ENCODE measurements at places on chromosomes 5 and 9.

GRCh38 chr5:181217803-181218062 lies 5.3 kb upstream of the TRIM41 start:
- no peak for DNase-seq

GRCh38 chr5:54870271-54870670 lies 115.1 kb downstream of the ESM1 start:
- DNase-seq: no peak

DNA sequence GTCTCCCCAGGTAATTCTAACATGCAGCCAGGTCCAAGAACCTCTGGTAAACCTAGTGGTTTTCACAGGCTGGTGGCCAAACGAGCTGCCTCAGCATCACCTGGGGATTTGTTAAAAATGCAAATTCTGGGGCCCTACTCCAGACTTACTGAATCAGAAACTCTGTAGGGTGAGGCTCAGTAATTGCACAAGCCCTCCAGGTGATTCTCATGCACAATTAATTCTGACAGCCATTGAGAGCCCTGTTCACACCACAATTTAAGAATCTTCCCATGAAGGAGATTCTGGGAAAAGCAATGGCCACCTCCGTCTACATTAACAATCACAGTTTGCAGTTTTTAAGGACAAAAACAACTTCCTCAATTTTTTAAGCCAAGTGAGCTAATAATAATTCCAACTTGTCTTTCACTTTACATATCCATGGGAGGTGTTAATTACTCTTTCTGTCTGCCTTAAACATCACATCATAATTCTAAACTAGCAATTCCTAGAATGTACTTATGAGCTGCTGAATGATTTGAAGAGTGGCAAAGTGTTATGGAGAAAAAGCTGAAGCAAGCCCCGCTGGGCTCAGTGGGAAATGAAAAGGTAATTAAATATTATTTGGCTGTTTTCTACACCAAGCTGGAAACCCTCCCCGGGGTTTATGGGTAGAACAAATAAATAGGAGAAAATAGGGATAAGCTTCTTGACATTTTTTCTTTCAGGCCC lies 70.0 kb downstream of the GLDC start:
- peak; percentile 41 for DNase-seq

DNA sequence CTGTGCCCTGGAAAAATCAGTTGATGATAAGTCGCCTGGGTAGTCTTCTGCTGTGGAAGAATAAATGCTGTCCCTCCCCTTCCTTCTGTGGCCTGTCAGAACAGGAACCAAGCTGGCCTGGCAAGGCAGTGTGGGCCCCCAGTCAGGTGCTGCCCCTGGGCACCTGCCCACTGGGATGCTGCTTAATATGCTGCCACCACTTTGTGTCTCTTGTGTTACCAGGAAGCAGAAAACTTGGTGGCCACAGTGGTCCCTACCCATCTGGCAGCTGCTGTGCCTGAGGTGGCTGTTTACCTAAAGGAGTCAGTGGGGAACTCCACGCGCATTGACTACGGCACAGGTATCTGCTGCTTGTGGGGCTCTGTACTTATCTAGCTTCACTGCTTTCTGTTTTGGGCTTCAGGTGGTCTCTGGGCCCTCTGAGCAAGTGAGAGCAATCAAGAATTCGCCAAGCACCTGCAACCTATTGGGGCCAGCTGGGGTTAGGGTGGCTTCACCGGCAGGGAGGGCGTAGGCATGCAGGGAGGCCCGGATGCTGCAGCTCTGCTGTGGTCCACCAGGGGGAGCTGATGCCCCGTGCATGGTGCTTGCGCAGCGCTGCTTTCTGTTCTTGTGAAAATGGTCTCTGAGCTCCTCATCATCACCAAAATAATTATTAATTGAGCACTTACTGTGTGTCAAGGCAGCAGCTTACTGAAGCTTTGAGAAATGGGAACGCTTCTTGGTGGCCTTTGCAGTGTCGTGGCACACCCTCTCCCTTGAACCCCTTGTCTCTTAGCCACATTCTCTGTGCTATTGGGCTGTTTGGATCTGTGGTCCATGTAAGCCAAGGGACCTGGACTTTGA lies 20.3 kb downstream of the PTPA start:
- DNase-seq: peak; percentile 90
